Suppressor macrophage (primary cell): ENCODE measurements at places on chromosomes 5 and 9.
A peak's percentile ranks its signal among the peaks of the same experiment; 100 is the strongest.

- no peak for DNase-seq
Measured at GRCh38 chr5:171865471-171865870, 79.9 kb downstream of the SMIM23 start.

DNA sequence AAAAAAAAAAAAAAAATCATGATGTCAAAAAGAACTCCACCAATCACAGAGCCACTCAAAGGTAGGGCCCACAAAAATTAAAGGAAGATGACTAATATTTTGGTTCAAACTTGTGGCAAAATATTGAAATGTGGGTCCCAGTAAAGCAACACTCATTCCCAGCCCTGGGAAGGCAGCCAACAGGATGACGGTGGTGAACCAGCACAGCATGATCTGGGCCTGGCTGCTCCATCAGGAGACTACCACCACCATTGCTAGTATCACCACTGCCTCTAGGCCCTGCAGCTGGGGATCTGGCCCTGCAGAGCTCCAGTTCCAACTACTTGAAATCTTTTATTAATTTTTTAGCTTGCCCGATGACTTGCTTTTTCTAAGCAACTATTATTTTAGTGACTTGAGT, 206.8 kb upstream of the ITGA1 start:
- no peak for DNase-seq

GRCh38 chr9:109428854-109429253, 69.3 kb downstream of the PTPN3 start:
- no peak for DNase-seq

GRCh38 chr9:8980496-8981013, 1181.0 kb upstream of the DMAC1 start:
- no peak for DNase-seq

DNA sequence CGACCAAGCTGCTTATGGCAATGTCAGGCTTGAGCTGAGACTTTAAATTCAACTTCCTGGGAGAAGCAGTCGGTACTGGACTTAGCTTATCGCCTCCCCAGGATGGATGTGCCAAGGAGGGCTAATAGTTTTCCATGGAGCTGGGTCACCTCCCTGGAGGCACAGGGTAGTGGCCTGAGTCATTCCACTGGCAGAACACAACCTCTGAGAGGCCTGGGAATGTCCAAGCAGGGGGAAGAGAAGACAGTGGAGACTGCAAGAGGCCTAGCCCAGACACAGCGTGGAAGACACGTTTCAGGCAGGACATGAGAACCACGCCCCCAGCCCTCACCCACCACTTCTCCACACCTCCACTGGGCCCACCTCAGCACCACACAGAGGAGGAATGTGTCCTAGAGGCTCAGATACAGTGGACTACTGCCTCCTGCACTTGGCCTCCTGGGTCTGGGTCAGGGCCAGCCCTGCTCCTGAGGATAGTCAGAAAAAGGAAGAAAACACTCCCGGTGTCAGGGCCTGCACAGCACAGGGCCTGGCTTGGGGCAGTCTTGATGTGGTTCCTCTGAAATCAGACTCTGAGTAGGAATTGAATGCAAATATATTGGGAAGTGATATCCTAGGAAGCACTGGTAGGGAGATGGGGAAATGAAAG, 171.8 kb downstream of the FSTL4 start:
- DNase-seq: no peak

- DNase-seq: no peak
Measured at GRCh38 chr5:146400201-146400600, 46.9 kb upstream of the TCERG1 start.

- DNase-seq: no peak
Measured at GRCh38 chr9:121963528-121963995, 129.5 kb downstream of the TTLL11 start.

DNA sequence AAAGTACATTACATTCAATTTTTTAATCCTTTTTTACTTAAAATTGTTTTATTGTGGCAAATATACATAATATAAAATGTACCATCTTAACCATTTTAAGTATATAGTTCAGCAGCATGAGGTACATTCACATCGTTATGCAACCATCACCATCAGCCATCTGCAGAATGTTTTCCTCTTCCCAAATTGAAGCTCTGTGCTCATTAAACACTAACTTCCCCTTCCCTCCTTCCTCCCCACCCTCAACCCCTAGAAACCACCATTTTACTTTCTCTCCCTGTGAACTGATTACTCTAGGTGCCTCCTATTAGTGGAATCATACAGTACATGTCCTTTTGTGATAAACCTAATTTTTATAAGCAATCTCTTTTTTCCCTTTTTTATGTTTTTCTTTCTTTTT, 15.6 kb downstream of the TEX53 start:
- peak; percentile 65 for DNase-seq

GRCh38 chr5:149367249-149367971, 9.6 kb downstream of the PCYOX1L start:
- DNase-seq: peak; percentile 74

GRCh38 chr5:126736141-126736540, 40.8 kb upstream of the LMNB1 start:
- no peak for DNase-seq

GRCh38 chr5:170149206-170149515, 43.5 kb downstream of the FOXI1 start:
- no peak for DNase-seq

- no peak for DNase-seq
Measured at GRCh38 chr5:59152701-59153245, 569.9 kb downstream of the RAB3C start.

DNA sequence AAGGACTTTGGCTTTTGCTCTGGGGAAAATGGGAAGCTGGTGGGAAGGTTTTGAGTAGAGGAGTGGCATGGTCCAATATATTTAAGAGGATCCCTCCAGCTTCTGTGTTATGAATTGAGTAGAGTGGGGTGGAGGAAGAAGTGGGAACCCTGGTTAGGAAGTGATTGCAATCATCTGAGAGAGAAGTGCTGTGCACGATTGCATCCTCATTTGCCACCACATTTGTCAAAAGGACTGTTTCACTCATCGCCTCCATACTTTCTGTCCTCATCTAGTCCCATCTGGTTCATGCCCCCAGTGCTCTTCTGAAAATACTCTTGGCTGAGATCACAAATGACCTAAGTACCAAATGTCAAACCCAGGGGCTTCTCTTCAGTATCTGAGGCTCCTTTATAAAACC, 192.1 kb downstream of the RAB3C start:
- peak; percentile 69 for DNase-seq

- DNase-seq: no peak
Measured at GRCh38 chr5:174175716-174176268, 130.3 kb downstream of the NSG2 start.

DNA sequence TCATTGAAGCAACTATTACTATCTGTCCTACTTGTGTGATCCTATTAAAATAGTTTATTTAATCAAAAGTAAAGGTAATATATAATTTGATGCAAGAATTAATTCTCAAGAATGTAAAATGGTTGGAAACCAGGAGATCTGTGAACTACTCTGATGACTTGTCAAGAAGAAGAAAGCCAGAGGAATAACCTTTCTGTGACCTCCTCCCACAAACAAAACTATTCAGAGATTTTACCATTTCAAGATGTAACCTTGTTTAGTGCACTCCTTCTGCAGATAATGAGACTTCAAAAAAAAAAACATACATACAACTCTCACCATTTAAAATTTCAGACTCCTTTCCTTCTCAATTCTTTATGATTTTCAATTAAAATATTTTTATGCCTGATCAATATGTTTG, 79.5 kb downstream of the RFX3 start:
- DNase-seq: no peak

DNA sequence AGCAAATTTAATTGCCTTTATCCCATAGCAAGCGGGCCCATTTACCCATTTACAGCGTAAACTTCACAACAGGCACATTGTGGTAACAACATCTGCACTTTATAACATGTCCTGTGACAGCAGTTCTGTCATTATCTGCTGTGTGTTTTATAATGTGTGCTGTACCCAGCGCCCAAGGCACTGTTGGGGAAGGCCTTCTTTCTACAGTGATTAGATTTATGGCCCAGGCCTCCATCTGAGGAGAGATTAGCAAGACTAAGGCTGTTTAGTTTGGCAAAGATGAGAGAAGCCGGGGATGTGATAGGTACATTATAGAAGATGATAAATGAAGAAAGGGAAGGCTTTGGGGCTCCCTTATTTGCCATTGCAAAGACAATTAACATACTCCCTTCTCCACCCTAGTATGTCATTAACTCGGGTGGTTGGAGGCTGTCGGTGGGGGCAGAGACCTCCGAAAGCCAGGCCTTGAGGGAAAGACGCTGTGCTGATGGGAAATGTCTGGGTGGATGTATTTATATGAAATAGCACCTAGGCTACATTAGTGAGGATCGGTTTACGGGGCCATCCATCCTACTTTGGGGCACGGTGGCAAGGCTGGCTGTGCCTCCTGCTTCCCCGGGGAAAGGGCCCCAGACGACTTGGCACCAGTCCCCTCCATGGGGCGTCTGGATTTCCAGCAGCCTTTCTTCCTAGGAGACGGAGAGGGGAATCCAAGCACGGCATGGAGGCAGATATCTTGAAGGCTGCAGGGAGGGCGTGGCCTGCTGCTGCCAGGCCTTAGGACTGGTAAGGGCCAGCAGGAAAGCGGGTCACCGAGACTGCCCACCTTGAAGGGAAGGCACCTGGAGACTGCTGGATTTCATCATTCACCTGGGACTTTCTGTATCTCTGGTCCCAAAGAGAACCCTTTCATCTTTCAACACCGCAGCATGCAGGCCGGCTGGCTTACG, 64.3 kb upstream of the PTCH1 start:
- DNase-seq: no peak

DNA sequence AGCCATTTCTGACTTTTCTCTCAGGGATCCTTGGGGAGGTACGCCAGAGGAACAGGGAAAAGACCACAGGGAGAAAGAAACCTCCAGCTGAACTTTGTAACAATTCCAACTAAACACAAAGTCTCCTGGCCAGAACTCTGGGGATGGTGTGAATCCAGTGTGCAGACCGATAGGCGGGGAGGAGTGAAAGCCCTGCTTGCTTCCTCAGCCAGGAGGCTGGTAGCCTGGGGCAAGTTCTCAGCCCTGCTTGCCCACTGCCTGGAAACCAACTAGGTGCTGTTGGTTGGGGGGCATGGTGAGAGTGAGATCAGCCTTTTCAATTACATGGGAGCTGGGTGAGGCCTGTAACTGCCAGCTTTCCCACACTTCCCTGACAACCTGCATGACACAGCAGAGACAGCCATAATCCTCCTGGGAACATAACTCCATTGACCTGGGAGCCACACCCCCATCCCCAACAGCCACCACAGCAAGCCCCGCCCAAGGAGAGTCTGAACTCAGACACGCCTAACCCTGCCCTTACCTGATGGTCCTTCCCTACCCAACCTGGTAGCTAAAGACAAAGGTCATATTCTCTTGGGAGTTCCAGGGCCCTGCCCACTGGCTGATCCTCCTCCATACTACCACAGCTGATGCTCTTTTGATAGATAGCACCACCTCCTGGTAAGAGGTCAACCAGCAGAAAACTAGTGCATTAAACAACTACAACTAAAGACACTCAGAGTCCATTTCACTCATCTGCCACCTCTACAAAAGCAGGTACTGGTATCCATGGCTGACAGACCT, 100.1 kb upstream of the TNFAIP8 start:
- no peak for DNase-seq

GRCh38 chr5:154198611-154199230, 8.2 kb downstream of the GALNT10 start:
- DNase-seq: no peak

- no peak for DNase-seq
Measured at GRCh38 chr5:65880496-65881072, 45.8 kb upstream of the ERBIN start.

DNA sequence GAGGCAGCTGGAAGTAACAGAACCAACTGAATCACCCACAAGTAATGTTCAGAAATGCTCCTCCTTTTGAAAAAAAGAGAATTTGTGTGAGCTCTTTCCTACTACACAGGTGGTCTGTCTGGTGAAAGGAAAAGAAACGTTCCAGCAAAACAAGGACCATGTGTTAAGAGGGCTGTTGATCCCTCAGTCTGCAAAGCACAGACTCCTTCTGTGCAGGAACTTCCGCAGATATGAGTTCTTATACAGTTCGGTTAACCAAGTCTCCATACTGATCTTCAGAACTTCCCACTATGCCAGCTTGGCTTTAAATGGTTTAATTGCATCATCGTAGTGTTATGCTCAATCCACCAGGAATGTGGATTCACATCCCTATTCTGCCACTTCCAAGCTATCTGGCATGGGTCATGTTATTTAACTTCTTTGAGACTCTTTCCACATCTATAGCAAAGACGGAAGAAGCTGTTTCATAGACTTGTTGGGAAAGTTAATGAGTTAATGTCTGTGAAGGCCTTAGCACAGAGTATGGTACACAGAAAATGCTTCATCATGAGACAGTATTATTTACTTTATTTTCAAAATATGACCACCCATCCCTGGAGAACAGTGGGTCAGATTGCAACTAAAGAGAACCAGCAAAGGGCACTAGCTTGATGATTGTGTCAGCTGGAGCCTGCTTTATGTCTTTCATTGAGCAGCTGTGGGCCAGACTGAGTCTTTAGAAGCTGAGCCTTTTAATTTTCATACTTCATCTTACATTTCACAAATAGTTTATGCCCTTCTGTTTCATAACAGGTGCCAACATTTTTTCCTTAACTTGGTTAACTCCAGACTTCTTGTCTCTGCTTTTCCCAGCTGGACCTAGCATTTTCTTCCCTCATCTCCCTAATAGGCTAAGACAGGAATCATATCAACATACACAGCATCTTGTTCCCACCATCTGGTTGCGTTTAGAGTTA, 89.9 kb downstream of the MAMDC2 start:
- DNase-seq: no peak

DNA sequence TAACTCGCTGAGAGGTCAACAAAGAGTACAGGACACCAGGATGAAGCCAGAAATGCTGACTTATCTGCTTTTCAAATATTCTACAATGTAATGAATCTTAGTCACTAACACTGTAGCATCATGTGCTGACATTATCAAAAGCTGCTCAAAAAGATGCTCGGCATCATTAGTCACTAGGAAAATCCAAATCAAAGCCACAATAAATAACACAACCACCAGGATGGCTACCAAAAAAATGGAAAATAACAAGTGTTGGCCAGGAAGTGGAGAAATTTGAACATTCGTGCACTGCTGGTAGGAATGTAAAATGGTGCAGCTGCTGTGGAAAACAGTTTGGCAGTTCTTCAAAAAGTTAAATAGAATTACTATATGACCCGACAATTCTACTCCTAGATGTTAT, 269.1 kb downstream of the GLIS3 start:
- DNase-seq: no peak

DNA sequence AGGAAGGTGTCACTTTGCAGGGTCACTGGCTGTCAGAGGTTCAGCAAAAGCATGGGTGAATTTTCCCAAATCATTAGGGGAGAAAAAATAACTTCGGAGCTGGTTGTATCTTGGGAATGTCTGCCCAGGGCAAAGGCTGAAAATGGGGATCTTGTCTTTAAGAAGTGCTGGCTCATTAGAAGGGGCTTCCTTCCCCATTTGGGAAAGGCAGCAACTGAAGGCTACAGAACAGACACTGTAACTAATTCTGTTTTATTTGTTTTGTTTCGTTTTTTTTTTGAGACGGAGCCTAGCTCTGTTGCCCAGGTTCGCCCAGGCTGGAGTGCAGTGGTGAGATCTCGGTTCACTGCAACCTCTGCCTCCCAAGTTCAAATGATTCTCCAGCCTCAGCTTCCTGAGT, 70.3 kb upstream of the PCA3 start:
- peak; percentile 76 for DNase-seq
